ENCODE measurements at places on chromosomes 11 and 22.

DNA sequence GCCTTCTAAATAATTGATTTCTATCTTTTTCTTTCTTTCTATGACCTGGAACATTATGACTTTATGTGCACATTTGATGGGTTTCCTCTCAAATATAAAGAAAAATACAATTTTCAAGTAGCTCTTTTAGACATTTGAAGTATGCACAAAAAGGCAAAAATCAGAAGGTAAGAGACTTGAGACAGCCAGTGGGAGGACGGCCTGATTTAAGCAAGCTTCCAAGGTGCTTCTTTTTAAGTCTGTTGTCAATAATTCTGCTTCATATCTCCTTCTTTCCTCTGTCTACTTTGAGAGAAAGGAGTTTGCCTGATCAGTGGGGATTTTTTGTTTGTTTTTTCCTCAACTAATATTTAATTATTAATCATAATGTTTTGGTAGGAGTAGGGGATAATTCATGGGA, 188.2 kb upstream of the ARHGAP20 start:
- H3K4me1 ChIP-seq, result no peaks in the 10 kb centered on the region
- H3K4me3 ChIP-seq, result no peak overlapping the region
- no peaks in the 10 kb centered on the region for H3K36me3 ChIP-seq
- H3K27me3 ChIP-seq, result no peaks in the 10 kb centered on the region

- H3K4me3 ChIP-seq, result peak overlapping the region; percentile 32
- H3K4me1 ChIP-seq, result peaks cover 24% of the 10 kb centered on the region
- H3K27me3 ChIP-seq, result peaks cover 54% of the 10 kb centered on the region
- H3K27ac ChIP-seq, result no peak overlapping the region
- no peak for DNase-seq
- H3K36me3 ChIP-seq, result no peaks in the 10 kb centered on the region
These were observed 1.7 kb upstream of the CHRM1 start for GRCh38 chr11:62922653-62923431.

DNA sequence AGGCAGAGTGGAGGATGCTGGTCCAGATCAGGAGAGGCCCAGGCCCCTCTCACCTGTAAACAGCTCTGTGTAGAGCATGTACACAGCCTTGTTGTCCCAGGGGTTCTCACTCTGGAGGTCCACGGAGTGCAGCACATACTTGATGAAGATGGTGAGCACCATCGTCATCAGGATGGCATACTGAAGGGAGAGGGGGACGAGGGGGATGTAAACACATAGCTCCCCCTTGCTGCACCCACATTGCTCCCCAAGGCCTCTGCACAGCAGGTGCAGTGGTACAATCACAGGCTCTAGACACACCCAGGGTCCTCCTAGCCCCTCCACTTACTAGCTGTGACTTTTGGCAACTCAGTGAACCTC, 2.9 kb downstream of the SYVN1 start:
- no peak overlapping the region for H3K27ac ChIP-seq
- H3K27me3 ChIP-seq, result no peaks in the 10 kb centered on the region
- no peak for DNase-seq
- peaks cover 69% of the 10 kb centered on the region for H3K36me3 ChIP-seq

- H3K27me3 ChIP-seq, result no peaks in the 10 kb centered on the region
- H3K36me3 ChIP-seq, result no peaks in the 10 kb centered on the region
- no peak overlapping the region for H3K27ac ChIP-seq
- no peak for DNase-seq
- H3K4me1 ChIP-seq, result no peaks in the 10 kb centered on the region
- H3K4me3 ChIP-seq, result no peak overlapping the region
These were observed 55.0 kb upstream of the ARHGAP32 start for GRCh38 chr11:129247135-129247534.
